Occipital lobe (tissue), 3 donors: ENCODE measurements at places on chromosomes 6 and 20. TPM values are rescaled to one million over a fixed set of nuclear protein-coding genes. Genes with fewer than 3 reads are reported as not detected.

GRCh38 chr6:163285691-163286090 is 128.8 kb upstream of the QKI start:
- DNase-seq = no peak

DNA sequence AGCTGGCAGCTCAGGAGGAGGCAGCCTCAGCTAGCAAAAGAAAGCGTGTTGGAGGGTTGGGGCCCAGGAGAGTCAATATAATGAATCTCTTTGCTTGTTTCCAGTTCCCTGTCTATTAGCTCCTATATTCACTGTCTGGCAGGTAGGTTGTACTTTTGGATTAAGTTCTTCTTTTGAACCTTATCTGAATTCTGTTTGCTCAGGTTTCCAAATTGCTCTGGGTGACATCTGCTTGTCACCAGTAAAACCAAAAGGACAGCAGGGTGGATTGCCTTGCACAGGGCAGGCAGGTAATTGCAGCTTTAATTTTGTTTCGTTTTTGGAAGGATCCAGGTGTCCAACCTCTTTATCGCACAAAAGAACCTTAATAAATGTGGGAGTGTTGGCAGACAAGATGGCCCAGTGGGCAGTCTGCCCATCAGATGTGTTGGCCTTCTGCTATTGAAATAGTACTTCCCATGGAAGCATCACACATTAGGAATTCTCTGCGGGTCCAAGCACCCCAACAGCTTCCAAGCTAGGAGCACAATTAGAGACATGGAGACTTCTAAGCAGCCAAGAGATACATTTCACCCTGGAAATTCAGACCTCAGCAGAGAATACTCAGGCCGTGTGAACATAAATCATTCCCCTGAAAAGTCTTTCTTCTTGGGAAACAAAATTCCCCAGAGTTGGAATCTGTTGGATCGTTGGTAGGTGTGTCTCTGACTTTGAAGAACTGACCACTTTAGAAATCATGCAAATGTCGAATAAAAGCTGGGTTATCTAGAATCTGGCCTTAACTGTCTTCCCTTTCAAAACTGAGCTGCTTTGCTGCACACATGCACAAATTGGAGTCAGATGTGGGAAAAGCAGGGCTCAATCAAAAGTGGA is 286.9 kb upstream of the BMP2 start:
- no peak for DNase-seq

- DNase-seq = no peak
These were observed 55.7 kb downstream of the FAM184A start for GRCh38 chr6:119022796-119023195.

DNA sequence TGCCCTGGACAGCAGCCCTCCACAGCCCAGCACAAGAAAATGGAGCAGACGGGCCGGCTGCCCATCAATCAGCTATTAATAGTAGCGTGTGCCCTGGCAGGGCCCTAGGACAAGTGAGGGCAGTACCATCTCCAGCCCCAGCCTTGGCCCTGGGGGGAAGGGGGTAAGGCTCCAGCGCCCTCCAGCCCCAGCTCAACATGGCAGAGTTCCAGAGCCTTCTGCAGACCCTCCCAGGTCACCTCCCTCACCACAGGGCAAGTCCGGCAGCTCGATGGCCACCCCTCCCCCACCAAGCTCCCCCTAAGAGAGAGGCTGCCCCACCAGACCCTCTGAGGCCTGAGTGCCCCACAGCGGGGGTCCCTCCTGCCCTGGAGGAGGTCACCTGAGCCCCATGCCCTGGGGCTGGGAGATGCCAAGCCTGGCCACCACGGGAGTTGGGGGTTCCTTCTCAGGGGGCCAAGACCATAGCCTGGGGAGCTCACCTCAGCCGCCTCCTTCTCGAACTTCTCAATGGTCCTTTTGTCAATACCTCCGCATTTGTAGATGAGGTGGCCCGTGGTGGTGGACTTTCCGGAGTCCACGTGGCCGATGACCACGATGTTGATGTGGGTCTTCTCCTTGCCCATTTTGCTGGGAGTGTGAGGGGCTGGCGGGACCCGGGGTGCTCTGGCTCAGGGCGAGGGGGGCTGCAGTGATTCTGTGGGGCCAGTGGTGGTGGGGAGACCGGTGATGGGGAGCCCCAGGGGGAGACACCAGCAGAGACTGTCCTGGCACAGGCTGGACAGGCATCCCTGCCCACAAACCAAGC is 1.5 kb downstream of the EEF1A2 start:
- no peak for DNase-seq

GRCh38 chr20:14712302-14712739 is 374.9 kb upstream of the FLRT3 start:
- DNase-seq = no peak

DNA sequence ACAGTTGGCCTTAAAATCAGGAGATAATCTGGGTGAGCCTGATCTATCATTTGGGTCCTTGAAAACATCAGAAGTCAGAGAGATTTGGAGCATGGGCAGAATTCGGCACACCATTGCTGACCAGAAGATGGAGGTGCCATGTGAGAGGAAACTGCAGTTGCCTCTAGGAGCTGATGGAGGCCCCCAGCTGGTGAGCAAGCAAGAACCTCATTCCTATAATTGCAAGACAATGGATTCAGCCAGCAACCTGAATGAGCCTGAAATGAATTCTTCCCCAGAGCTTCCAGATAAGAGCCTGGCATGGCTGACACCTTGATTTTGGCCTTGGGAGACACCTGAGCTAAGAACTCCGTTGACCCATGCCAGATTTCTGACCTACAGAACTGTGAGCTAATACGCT is 76.3 kb upstream of the FYN start:
- DNase-seq = no peak

- DNase-seq = no peak
These were observed 28.1 kb upstream of the TXNDC5 start for GRCh38 chr6:7938562-7939183.

DNA sequence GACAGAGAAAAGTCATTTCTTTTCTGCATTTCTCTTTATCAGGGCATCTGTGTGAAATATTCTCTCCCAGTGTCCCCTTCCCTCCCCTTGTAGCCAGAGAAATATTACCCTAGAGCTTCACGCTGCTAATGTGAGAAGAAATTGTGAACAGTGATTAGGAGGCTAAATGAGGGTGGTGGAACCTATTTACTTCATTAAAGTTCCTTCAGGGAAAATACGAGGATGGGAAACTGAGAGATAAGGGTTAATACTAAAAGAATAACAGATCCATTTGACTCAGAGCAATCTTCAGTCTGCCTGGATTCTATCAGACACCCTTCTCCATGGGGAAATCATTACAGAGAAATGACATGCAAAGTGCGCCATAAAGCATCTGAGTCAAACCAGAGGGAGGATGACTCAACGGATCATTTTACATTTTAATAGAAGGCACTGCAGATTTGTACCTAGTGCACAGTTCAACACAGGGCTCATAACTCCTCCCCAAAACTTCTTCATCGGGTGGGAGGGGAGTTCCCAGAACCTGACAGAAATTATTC is 131.3 kb downstream of the GJA10 start:
- no peak for DNase-seq

Gene CDSN
- not detected for total RNA-seq

Gene RAET1E
- total RNA-seq = not detected
